GM23248 (cell line): ENCODE measurements at places on chromosomes 12 and 14. TPM values are rescaled to one million over a fixed set of nuclear protein-coding genes. Genes with fewer than 3 reads are reported as not detected.
A peak's percentile ranks its signal among the peaks of the same experiment; 100 is the strongest.

APEX1 gene
- polyA plus RNA-seq = 124 and 129 TPM in 2 replicates

TAC3 gene
- not detected in 2 replicates for polyA plus RNA-seq

TAS2R31 gene
- polyA plus RNA-seq = 0.24 TPM in 1 of 2 replicates, not detected in the other

DUSP16 gene
- polyA plus RNA-seq = 0.74 and 1.1 TPM in 2 replicates

SMOC1 gene
- 0.70 and 1.3 TPM in 2 replicates for polyA plus RNA-seq

FGD6 gene
- 3.0 and 3.2 TPM in 2 replicates for polyA plus RNA-seq

DNA sequence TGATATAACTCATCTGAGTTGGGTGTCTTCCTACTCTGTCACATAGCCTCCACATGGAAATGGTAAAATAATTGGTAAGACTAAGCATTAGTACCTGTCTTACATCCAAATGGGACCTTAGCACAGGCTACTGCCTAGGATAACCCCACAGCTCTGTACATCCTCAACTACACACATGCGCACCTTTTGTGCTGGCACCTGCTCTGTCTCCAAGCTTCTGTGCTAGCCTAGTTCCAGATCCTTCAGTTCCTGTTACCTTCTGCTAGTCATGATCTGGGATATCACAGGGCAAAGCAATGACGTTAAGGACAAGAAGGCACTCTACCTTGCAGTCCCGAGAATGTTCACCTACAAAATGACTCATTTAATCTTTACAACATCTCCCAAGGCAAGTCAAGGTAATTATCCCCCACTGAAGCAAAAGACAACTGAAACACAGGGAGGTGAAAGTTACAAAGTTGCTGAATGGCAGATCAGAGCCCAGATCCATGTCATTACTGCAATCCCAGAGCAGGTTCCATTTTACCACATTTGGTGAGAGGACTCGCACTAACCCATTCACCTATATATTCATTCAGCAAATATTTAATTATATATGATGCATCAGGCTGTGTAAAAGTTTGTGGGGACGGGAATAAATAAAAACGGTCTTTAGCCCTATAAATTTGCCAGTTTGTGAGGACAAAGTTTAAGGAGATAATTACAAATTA is 61.7 kb downstream of the PPM1H start:
- no peaks in the 10 kb centered on the region for H3K36me3 ChIP-seq
- H3K4me3 ChIP-seq = no peak overlapping the region
- H3K27ac ChIP-seq = no peak overlapping the region
- H3K4me1 ChIP-seq = no peaks in the 10 kb centered on the region
- no peak for DNase-seq

GRCh38 chr12:109524466-109525278 is 47.2 kb downstream of the UBE3B start:
- H3K27ac ChIP-seq = no peak overlapping the region
- H3K4me1 ChIP-seq = 0 out of 2 replicates have a peak, but pooled peaks cover under 1% of the 10 kb centered on the region
- no peak overlapping the region for H3K4me3 ChIP-seq
- H3K36me3 ChIP-seq = peaks cover 20% of the 10 kb centered on the region; the same call in 1 of the 2 replicates
- DNase-seq = no peak
- no peaks in the 10 kb centered on the region for H3K27me3 ChIP-seq

GRCh38 chr12:68358532-68359485 is 26.6 kb upstream of the MDM1 start:
- no peak overlapping the region for H3K27ac ChIP-seq
- peak; percentile 80 for DNase-seq
- H3K27me3 ChIP-seq = no peaks in the 10 kb centered on the region
- H3K4me3 ChIP-seq = no peak overlapping the region

DNA sequence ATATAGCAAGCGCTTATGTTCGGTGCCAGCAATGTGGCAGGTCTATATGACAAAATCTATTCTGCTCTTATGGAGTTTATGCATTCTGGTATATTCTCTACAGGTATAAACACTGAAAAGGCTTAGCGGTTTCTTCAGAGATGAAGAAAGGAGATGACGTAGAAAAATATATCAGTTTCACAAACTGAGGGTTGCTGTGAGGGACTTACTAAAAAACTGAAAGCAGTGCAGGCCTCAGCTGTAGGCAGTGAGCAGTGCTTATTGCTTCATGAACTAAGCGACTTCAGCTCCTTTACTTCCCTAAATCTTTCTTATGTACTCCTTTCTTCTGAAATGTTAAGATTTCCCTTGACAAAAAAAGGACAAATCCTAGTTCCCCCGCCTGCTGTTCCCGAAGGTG is 4.5 kb downstream of the DDX47 start:
- H3K27me3 ChIP-seq = no peaks in the 10 kb centered on the region
- H3K4me1 ChIP-seq = peaks cover 77% of the 10 kb centered on the region
- DNase-seq = no peak

DNA sequence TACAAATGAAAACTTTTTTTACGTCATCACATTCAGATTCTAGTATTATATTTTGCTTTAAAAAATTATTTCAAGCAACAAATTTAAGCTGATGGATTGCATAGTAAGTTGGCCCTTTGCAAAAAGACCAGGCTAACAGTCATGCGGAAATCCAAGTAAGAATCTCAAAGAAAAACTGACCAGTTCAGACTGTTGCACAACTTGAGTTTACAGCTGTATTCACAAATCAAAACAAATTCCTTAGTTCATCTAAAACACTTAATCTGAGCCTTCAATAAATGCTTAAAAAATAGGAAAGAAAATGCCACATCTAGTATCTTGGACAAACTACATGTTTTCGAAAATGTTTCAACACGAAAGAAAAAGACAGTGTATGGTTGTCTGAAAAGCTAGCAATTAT is 847 bp downstream of the CCDC59 start:
- H3K4me1 ChIP-seq = peaks cover 24% of the 10 kb centered on the region
- peaks cover 41% of the 10 kb centered on the region for H3K36me3 ChIP-seq
- peak overlapping the region; percentile 100 for H3K4me3 ChIP-seq
- peak overlapping the region; percentile 99 for H3K27ac ChIP-seq

DNA sequence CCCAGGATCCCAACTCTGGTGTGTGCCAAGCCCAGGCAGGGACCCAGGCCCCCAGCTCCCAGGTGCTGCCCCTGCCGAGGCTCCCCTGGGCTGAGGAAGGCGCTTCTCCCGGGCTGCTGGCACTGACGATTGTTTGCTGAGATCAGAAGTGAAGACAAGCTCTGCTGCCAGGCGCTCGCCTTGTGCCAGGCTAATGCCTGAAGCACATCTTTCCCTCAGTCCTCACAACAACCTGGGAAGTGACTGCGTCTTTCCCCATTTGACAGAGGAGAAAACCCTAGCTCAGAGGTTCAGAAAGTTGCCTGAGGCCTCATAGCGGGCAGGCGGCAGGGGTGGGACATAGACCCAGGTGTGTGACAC is 36.8 kb downstream of the ANKRD9 start:
- H3K27me3 ChIP-seq = no peaks in the 10 kb centered on the region
- no peak overlapping the region for H3K27ac ChIP-seq
- H3K36me3 ChIP-seq = no peaks in the 10 kb centered on the region; the same call in 1 of the 2 replicates
- no peak for DNase-seq

DNA sequence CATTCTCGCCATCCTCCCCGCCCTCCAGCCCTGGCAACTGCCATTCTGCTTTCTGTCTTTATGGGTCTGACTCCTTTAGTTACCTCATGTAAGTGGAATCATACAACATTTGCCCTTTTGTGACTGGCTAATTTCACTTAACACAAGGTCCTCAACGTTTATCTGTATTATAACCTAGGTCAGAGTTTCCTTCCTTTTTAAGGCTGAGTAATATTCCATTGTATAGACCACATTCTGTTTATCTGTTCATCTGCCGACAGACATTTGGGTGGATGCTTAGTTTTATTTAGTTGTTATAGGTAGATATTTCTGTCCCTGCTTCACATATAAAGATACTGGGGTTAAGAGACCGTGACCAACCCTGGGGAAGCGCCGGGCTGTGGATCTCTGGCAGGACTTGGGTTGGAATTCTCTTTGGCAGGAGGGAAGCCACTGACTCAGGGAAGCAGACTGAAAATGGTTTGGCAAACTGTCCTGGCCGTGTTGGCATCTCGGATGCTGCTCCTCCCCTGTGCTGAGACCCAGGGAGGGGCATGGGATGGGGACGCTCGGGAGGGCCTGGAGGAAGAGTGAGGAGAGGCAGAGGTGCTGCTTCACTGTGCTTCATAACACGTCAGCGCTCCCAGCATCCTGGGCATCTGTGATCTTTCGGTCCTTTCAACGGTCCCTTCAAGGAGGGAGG is 38.9 kb downstream of the TEAD4 start:
- peak overlapping the region; percentile 55 for H3K27ac ChIP-seq
- DNase-seq = peak; percentile 55
- H3K27me3 ChIP-seq = no peaks in the 10 kb centered on the region
- H3K4me3 ChIP-seq = no peak overlapping the region

DNA sequence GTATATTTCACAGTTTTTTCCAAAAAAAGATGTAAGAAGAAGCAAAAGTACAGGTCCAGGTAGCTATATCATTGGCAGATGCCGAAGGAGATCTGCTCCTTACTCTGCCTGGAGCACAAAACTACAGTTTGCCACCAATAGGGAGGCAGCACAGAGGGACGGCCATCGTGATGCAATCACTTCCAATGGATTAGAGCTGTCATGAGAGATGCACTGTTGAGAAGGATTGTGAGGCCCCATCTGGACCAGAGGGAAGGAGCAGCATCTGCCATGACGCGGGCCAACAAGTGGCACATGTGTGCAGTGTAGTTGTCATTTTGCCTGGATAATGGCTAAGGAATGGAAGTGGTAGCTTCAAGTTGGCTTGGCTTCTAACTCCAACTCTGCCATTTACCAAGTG is 318.8 kb upstream of the FKBP4 start:
- DNase-seq = no peak
- no peak overlapping the region for H3K4me3 ChIP-seq
- H3K4me1 ChIP-seq = peaks cover 8% of the 10 kb centered on the region; the same call in 1 of the 2 replicates
- H3K27me3 ChIP-seq = no peaks in the 10 kb centered on the region
- H3K27ac ChIP-seq = no peak overlapping the region

DNA sequence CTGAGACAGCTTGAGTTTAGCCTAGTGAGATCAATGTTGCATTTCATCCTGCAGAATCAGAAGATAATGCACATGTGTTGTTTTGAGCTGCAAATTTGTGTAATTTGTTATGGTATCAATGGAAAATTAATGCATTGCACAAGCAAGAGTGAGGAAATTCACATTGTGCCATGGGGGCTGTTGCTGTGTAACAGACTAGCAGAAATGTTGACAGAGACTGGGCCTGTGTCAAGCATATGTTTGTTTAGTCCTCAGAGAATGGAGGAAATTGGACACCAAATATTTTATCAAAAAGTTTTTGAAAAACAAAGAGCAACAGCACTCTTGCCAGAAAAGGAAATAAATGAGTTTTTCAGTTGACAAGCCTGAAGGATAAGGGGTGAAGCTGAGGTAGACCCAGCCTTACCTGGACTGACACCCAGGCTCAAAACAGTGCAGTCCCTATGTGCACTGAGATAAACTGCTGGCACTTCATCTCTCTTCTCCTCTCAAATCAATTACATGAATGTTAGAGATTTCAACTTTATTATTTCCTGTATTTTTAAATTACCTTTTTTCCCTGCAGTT is 1150.0 kb downstream of the FSCB start:
- H3K36me3 ChIP-seq = no peaks in the 10 kb centered on the region
- DNase-seq = no peak
- H3K27me3 ChIP-seq = no peaks in the 10 kb centered on the region
- no peak overlapping the region for H3K27ac ChIP-seq

GRCh38 chr12:24364921-24365320 is 415.5 kb upstream of the SOX5 start:
- H3K27ac ChIP-seq = no peak overlapping the region
- no peaks in the 10 kb centered on the region for H3K36me3 ChIP-seq
- H3K27me3 ChIP-seq = no peaks in the 10 kb centered on the region
- no peaks in the 10 kb centered on the region for H3K4me1 ChIP-seq
- no peak overlapping the region for H3K4me3 ChIP-seq

DNA sequence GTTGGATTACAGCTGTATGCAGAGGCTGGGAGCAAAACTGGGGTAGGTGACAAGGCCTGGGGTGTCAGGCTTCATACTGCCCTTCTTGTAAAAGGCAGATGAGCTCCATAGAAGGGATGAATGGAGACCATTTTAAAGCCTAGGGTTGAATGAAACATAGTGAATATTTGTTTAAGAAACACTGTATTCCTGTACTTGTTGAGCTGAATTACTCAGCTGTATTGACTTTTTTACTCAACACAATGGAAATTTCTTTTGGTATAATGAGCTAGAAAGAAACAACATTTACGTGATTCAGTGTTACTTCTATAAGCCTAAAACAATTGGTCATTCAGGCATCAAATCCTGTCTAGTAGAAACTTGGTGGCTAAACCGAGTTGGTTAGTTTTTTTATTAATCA is 14.1 kb downstream of the ATP6V0A2 start:
- no peak overlapping the region for H3K27ac ChIP-seq
- DNase-seq = no peak
- H3K4me3 ChIP-seq = no peak overlapping the region
- H3K36me3 ChIP-seq = peaks cover 33% of the 10 kb centered on the region

DNA sequence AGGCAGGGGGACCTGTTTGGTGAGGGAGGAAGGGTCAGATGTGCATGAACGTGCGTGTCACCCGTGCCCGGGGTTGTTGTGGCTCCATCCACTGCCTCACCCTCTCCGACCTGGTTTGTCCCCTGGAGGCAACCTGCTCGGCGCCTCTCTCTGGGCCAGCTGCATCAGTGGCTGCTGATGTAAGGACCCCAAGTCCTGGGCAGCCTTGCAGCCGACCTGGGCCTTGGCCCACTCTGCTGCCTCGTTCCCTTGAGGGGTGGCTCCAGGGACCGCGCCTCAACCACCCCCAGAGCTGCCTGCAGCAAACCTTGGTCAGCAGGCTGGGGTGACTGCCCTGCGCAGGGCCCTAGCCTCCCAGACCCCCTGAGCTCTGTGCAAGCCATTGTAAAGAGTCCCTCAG is 351.7 kb downstream of the TMEM121 start:
- DNase-seq = no peak
- H3K4me3 ChIP-seq = no peak overlapping the region
- no peaks in the 10 kb centered on the region for H3K36me3 ChIP-seq
- H3K4me1 ChIP-seq = no peaks in the 10 kb centered on the region
- H3K27me3 ChIP-seq = no peaks in the 10 kb centered on the region

- no peaks in the 10 kb centered on the region for H3K4me1 ChIP-seq
- no peaks in the 10 kb centered on the region for H3K36me3 ChIP-seq
- H3K27me3 ChIP-seq = no peaks in the 10 kb centered on the region; the same call in none of the 2 replicates
- DNase-seq = no peak
- H3K4me3 ChIP-seq = no peak overlapping the region
- no peak overlapping the region for H3K27ac ChIP-seq
These were observed 3.0 kb downstream of the IFI27 start for GRCh38 chr14:94113490-94113889.

- H3K36me3 ChIP-seq = no peaks in the 10 kb centered on the region
- H3K27me3 ChIP-seq = peaks cover 10% of the 10 kb centered on the region
- no peaks in the 10 kb centered on the region for H3K4me1 ChIP-seq
- no peak overlapping the region for H3K27ac ChIP-seq
- DNase-seq = no peak
These were observed 8.4 kb downstream of the PAPLN start for GRCh38 chr14:73245480-73246325.

- no peak overlapping the region for H3K4me3 ChIP-seq
- H3K4me1 ChIP-seq = peaks cover 7% of the 10 kb centered on the region
- no peak for DNase-seq
- no peaks in the 10 kb centered on the region for H3K36me3 ChIP-seq
These were observed 8.5 kb downstream of the STXBP6 start for GRCh38 chr14:25041484-25041883.

- H3K4me1 ChIP-seq = no peaks in the 10 kb centered on the region
- no peaks in the 10 kb centered on the region for H3K27me3 ChIP-seq
- H3K27ac ChIP-seq = no peak overlapping the region
- DNase-seq = no peak
- no peak overlapping the region for H3K4me3 ChIP-seq
These were observed 1.3 kb downstream of the RNASE6 start for GRCh38 chr14:20782280-20782890.

- peak overlapping the region; percentile 94 for H3K27ac ChIP-seq
- H3K27me3 ChIP-seq = no peaks in the 10 kb centered on the region
These were observed 1.4 kb upstream of the ARID2 start for GRCh38 chr12:45727980-45728629.
